ENCODE measurements at places on chromosomes 6 and 20. TPM values are rescaled to one million over a fixed set of nuclear protein-coding genes. Genes with fewer than 3 reads are reported as not detected.

DNA sequence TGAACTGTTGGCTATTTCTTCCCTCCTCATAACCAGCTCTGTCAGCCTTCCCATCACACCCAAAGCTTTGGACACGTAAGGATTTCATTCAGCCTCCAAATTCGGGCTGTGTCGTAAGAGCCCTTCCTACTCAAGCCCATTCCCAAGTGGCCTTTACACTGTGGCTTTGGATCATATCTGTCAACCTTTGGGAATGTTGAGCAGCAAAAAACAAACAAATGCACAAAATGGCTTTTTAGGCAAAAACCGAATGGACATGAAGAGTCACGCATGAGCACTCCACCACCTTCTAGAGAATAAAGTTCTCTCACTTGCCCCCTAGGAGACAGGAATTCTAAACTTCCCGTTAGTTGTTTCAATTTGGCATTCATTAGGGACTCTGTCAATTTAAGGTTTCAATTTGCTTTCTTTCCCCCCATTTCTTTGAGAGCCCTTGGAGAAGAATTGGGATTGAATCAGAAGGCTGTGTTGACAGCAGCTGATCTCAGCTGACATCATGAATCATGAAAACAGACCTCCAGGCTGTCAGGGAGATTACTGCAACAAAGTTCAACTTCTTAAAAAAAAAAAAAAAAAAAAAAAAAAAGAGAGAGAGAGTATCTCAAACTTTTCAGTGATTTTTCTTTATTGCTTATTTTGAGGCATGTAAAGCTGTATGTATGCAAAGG, 110.3 kb downstream of the BCAS1 start:
- DNase-seq, result no peak

Gene SPDEF
- 1.3 TPM for total RNA-seq

Gene MCM3
- total RNA-seq, result 26.3 TPM

- DNase-seq, result no peak
Measured at GRCh38 chr20:17796091-17796563, 96.4 kb downstream of the BANF2 start.

- DNase-seq, result no peak
Measured at GRCh38 chr6:46453741-46454316, 37.4 kb downstream of the RCAN2 start.

- DNase-seq, result no peak
Measured at GRCh38 chr6:69069881-69070280, 434.8 kb downstream of the ADGRB3 start.
